ENCODE measurements at places on chromosomes 16 and 17. TPM values are rescaled to one million over a fixed set of nuclear protein-coding genes. Genes with fewer than 3 reads are reported as not detected.

The PPY gene
- not detected for total RNA-seq

DNA sequence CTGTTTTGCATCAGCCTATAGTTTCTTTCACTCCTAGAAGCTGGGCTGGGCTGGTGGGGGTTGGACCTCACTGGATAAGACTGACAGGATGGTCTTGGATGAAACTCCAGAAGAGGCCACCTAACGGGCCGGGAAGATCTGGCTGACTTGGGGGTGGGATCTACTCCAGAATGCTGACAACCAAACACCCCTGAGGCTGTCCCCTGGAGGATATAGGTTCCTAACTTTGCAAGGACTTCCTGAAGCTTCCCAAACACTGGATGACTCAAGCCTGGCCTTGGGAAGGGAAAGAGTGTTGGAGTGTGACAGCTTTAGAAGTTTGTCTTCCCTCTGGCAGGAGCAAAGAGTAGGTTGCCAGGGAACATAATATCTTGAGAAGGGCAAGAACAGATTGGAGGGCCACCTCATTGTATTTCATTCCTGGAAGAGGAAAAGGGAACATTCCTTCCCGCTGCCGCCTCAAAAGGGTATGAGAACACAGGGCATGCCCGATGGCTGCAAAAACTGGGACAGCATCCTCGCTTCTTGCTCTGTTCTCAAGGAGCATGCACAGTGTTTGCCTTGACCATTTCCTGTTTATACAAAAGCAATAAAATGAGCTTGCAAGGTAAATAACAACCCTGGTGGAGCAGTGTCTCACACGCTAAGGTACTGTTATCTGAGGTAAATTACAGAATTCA is 6.8 kb upstream of the CYB5B start:
- DNase-seq: peak; percentile 41

GRCh38 chr16:54942353-54942943 is 11.8 kb downstream of the IRX5 start:
- no peak for DNase-seq

DNA sequence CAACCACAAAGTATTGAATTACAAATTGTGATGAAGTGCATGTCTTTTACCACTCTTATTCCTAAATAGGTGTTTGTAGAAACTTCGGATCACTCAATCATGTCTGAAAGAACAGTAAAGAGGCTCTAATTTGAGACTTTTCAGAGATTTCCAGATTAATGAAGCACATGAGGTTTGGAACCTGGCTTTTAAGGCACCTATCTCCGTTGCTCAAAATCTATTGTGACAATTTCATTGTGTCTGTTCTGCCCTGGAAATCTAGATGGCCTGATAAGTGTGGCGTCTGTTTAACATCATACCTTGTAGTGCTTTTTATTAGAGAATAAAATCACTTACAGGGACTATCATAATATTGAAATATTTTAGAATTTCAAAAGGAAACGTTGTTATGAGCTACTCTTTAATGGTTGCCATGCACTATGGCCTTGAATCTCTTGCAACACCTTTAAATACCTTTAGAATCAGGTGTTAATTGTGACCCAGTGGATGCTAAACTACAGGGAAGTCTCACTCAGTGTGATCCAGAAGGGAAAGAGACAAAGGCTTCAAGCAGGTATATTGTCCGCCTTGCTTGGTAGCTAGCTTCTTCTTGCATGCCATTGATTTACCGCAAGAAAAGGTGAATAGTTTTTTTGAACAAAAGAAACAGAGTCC is 210.3 kb downstream of the CNTNAP4 start:
- no peak for DNase-seq

The CCL2 gene
- 48.7 TPM for total RNA-seq

- DNase-seq: no peak
Observed at GRCh38 chr16:65392806-65393565, 271.1 kb upstream of the CDH11 start.

The FOXO3B gene
- total RNA-seq: 5.1 TPM

DNA sequence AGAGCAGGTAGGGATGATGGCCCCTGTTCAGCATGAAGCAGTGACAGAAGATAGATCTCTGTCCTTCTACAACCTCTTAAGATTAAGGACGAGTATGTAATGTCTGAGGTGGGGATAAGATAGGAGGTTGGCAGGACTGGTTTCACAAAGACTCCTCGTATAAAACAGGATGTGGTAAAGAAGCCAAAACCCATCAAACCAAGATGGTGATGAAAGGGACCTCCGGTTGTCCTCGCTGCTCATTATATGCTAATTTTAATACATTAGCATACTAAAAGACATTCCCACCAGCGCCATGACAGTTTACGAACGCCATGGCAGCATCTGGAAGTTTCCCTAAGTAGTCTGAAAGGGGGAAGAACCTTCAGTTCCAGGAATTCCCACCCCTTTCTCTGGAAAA is 27.3 kb downstream of the MIS12 start:
- no peak for DNase-seq

The KCNH6 gene
- 1.5 TPM for total RNA-seq

The KRT28 gene
- total RNA-seq: not detected

GRCh38 chr17:7882068-7882467 is 6.5 kb upstream of the CHD3 start:
- DNase-seq: no peak

- no peak for DNase-seq
Observed at GRCh38 chr16:14125000-14125681, 54.0 kb downstream of the MRTFB start.

GRCh38 chr17:70093163-70093562 is 18.1 kb downstream of the KCNJ16 start:
- no peak for DNase-seq

The PDILT gene
- not detected for total RNA-seq

The SLC35G6 gene
- total RNA-seq: not detected

DNA sequence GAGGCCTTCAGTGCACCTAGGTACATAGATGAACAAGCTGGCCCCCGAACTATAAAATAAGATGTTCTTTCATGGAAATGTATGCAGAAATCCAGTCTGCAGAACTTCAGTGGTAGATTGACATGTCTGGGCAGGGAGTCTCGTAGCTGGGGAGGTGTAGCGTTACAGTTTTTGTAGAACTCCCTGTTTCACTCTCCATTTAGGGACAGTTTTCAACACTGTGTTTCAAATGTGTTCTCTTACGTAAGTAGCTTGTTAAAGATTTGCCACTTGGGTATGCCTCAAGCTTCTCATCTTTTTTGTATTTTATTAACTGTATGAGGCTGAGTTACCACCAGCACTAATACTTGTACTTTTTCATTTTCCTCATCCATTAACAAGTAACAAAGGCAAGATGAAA is 46.6 kb downstream of the PLD6 start:
- DNase-seq: no peak

The C17orf100 gene
- total RNA-seq: 0.55 TPM

DNA sequence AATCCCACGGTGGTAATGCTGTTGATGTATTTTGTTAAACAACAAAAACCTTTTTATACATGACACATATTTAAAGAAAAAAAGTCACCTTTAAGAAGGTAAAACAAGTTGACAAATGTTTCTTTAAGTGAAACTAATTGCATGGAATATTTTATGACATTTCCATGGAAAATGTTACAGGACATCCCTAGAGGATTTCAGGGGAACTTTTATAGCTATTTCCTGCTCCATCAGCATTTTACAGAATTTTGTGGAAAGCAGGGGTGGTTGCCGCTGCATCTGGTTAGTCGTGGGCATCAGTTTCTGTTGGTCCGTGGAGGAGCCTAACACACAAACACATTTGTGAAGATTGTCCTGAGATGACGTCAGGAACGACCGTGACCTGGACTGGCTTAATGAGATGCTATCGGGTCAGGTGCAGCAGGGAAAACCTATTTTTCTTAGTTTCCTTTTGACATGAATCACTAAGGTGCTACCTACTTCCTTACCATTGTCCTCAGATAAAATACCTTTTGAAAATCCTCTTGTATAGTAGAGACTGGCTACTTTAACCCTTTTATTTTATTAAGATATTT is 305.1 kb downstream of the MAP2K6 start:
- no peak for DNase-seq

The PFN1 gene
- 1,296 TPM for total RNA-seq

The QPRT gene
- total RNA-seq: 165 TPM

The LDHD gene
- 13.7 TPM for total RNA-seq

The HOXB6 gene
- total RNA-seq: not detected

DNA sequence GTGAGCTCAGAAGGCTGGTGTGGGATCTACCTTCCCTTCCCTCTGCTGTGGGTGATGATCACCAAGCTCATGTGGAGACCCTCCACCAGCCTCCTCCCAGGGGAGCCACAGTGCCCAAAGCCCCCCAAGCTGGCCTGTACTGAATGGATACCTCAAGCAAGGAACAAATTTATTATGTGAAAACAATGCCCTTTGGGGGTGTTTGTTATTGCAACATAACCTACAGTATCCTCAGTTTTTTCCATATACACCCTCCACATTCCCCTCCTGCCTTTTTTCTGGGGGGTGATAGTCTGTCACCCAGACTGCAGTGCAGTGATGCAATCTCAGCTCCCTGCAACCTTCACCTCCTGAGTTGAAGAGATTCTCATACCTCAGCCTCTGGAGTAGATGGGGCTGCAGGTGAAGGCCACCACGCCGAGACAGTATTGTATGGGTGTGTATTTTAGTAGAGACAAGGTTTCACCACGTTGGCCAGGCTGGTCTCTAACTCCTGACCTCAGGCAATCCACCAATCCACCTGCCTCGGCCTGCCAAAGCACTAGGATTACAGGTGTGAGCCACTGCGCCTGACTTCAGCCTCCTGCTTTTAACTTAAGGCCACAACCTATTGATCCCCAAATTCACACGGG is 215.9 kb downstream of the CPPED1 start:
- no peak for DNase-seq

The MAPT gene
- total RNA-seq: 3.1 TPM

GRCh38 chr17:16507918-16508533 is 16.0 kb upstream of the LRRC75A start:
- DNase-seq: no peak

The EFTUD2 gene
- total RNA-seq: 137 TPM

DNA sequence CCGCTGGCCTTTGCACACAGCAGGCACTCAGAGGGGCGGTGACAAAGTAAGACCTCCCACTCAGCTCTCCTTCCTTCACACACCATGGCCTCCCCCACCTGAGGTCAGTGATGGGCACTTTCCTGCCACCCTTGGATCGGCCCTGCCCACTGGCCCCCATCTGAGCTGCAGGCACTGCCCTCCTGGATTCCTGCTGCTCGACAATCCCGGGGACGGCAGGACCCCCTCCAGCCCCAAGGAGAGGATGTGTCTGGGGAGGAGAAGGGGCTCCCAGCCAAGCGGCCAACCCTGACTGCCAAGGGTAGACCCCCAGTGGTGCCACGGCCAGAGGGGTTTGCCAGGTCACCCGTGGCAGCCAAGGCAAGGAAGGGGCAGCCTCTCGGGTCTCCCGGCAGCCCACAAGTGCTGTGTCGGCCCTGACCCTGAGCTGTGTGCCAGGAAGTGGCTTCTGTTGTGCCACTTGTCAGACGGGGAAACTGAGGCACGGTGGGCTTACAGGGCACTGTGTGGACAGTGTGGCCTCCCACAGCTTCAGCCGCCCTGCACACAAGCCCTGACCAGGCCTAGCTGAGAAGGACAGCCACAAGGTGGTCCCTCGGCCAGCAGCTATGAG is 22.7 kb downstream of the PIEZO1 start:
- DNase-seq: no peak

The HSD17B2 gene
- 0.04 TPM for total RNA-seq

- DNase-seq: no peak
Observed at GRCh38 chr16:56743840-56744239, 13.9 kb downstream of the NUP93 start.

DNA sequence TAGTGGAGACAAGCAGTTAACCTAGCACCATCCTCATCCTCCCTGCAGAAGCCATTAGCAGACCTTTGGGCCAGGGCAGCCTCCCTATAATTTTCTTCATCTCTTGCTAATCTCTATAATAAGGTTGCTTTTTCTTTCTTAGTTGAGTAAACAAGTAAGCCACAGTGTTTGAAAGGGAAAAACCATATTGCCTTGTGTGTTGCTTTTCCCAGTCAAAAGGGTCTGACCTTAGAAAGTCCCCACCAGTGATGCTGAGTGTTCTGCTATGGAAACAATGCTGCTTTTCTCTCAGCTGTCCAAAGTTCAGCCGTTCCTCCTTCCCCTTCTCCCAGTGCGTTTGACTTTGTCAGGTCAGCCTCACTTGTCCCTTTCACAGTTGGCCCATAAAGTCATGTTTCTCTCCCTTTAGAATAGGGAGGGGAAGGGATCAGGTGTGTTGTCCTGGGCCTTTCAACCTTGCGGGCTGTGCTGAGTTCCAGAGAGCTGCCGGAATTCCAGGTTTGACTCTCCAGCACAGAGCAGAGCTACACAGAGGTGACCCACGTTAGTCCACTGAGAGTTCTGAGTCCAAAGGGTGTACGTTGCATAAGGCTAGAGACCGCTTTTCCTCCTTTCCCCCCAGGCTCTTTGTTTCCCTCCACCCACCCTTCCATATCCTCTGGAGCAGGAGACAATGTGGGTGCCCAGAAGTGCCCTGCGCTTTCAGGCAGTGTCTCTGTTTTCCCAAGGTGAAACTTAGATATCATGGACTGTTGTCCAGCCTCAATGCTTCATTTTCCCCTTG is 15.9 kb upstream of the CLEC18C start:
- DNase-seq: peak; percentile 15

DNA sequence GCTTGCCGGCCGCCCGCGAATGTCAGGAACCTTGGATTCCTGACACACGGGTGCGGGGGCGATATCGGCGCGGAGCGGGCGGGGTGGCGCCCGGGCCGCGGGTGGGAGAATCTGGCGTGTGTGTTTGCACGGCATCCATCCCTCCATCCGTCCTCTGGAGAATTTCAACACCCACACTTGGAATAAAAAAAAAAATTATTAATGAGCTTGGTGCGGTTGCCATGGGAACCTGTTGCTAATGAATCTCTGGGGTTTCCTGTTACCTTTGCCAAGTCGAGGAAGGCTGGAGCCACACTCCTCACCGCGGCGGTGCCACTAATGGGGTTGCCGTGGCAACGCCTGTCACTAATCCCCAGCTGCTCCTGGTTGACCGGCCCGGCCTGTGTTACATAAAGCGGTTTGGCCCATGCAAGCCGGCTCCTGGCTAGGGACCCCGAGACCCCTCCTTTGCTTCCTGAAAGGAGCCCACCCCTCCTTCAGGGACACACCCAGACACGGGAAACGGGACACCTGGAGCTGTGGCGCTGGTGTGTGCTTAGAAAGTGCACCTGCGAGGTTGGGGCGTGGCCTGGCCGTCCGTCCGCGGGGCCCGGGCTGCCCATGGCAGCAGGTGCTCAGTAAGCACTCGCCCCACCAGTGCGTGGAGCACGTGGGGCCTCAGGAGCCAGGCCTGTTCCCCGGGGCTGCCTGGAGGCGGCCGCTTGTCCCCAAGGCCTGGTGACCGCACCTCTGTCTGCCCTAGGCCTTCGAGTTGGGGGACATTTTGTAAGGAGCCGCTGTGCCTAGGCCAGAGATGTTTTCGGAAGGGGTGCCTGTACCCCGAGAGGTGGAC is 14.6 kb downstream of the CACNA1H start:
- DNase-seq: peak; percentile 68

- peak; percentile 96 for DNase-seq
Observed at GRCh38 chr17:16491703-16492612, at the start of gene LRRC75A. Gene LRRC75A, minus strand, starts transcription at chr17:16492193. Its CDS starts 203 bp downstream, at chr17:16491990.

The ALDH3A1 gene
- total RNA-seq: 0.24 TPM

- no peak for DNase-seq
Observed at GRCh38 chr17:74803388-74803930, 27.3 kb upstream of the NAT9 start.

The CACNG1 gene
- total RNA-seq: not detected
